ENCODE measurements at places on chromosomes 5 and 9. TPM values are rescaled to one million over a fixed set of nuclear protein-coding genes. Genes with fewer than 3 reads are reported as not detected.

DNA sequence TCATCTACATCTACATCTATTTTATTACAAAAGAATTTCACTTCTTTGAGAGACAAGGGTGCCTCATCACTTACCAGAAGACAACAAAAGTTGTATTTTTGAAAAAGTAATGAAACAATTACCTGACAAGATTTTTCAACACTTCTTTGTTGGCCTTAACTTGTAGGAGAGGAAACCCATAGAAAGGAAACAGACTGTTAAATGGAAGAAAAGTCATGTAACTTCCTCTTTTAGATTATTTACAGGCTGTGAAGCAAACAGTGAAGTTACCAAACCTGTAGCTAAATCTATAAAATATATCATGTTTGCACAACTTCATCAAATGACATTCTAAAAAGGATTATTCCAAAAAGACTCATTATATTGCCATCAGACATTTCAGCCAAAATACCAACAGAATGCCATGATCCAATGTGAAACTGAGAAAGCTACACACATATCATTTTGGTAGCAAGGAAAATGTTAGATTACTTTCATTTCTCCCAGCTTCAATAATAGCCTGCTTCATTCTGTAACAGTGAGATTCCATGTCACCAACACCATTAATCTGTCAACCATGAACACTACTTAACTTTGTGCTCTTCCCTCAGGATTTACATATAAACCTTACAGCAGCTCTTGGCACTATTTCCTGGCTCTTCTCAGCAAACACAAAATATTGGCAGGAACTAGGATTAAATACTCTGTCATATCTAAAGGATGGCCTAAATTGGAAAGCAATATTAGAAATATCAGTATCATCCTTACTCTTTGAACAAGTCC is 122.5 kb downstream of the MCTP1 start:
- no peaks in the 10 kb centered on the region for H3K4me1 ChIP-seq
- no peak overlapping the region for H3K4me3 ChIP-seq
- H3K27me3 ChIP-seq = no peaks in the 10 kb centered on the region

DNA sequence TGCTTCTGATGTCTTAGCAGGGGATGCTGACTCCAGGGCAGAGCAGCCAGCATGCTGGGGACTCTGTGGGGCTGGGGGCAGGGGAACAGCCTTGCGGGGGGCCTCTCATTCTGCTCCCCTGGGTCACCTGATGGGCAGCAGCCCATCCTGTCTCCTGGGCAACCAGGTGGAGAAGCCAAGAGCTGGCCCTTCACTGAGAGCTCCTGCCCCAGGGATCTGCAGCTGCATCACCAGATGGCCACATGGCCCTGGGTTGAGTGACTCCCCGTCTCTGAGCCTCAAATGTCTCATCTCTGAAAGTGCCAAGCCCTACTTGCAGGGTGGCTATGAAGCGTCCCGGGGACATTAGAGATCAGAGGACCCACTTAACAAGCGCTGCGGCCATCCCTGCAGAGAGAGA is 49.1 kb downstream of the LRSAM1 start:
- H3K4me3 ChIP-seq = no peak overlapping the region
- H3K27ac ChIP-seq = no peak overlapping the region
- H3K36me3 ChIP-seq = peaks cover 74% of the 10 kb centered on the region
- peaks cover 26% of the 10 kb centered on the region for H3K4me1 ChIP-seq

GRCh38 chr5:76425928-76426804 is 23.1 kb downstream of the IQGAP2 start:
- no peak overlapping the region for H3K4me3 ChIP-seq
- H3K4me1 ChIP-seq = no peaks in the 10 kb centered on the region
- DNase-seq = no peak

The ACTBL2 gene
- not detected for total RNA-seq

DNA sequence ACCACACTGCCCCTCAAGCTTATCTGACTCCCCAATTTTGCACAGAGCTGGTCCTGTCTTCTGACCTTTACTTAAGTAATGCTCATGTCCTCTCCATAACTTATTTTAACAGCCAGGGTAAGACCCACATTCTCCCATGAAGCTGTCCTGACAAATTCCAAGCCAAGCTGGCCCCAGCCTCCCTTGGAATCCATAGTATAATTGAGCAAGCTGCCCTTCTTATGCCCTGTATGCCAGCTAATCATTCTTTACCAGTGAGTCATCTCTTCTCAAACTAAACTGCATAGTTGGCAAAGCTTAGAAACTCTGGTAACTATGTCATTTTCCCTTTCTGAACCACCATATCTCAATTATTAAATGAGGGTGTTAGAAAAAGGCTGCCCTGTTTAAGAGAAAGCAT is 92.4 kb downstream of the NFIB start:
- peak overlapping the region; percentile 66 for H3K27ac ChIP-seq
- DNase-seq = peak; percentile 51

DNA sequence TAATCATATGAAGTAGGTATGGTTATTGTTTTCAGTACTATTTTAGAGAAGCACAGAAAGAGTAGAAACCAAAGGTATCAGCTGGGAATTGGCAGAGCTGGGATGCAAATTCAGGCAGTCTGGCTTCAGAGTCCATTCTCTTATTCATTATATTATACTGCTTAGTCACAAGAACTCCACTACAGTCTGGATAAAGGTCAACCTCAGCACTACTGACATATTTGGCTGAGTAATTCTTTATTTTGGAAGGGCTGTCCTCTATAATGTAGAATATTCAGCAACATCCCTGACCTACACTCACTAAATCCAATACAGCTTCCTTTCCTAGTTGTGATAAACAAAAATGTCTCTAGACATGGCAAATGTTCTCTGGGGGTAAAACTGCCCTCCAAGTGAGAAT is 37.6 kb downstream of the PTGER4 start:
- no peaks in the 10 kb centered on the region for H3K4me1 ChIP-seq
- DNase-seq = peak; percentile 94
- H3K27ac ChIP-seq = no peak overlapping the region
- no peak overlapping the region for H3K4me3 ChIP-seq

- H3K27ac ChIP-seq = no peak overlapping the region
- no peak for DNase-seq
- H3K4me1 ChIP-seq = peaks cover 22% of the 10 kb centered on the region
- no peaks in the 10 kb centered on the region for H3K27me3 ChIP-seq
These were observed 150.6 kb downstream of the GNA14 start for GRCh38 chr9:77497322-77498198.

The SLC9A3 gene
- 1.4 TPM for total RNA-seq

GRCh38 chr9:36548454-36548853 is 24.2 kb upstream of the MELK start:
- H3K36me3 ChIP-seq = no peaks in the 10 kb centered on the region
- peaks cover 6% of the 10 kb centered on the region for H3K4me1 ChIP-seq
- DNase-seq = no peak
- no peaks in the 10 kb centered on the region for H3K27me3 ChIP-seq
- no peak overlapping the region for H3K4me3 ChIP-seq
- no peak overlapping the region for H3K27ac ChIP-seq

DNA sequence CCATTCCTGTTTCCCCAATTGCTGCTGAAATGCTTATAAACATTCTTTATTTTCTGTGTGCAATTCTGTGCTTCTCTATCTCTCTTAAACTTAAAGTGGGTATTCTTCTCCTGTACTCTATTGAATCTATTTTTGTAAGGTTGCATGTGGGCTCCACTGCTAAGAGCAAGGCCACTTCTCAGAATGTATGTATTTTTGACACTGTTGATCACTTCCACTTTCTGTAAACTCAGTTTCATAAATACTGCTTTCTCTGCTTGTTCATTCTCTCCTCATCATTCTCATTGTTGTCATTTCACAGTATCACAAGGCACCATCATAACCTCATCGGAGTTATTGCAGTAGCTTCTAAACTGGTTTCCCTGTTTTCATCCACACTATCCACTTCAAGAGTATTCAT is 483.0 kb upstream of the CDH18 start:
- no peaks in the 10 kb centered on the region for H3K4me1 ChIP-seq
- no peak for DNase-seq

The FBXW11 gene
- 72.5 TPM for total RNA-seq

- peaks cover 79% of the 10 kb centered on the region for H3K36me3 ChIP-seq
- H3K4me3 ChIP-seq = no peak overlapping the region
- no peak for DNase-seq
- no peak overlapping the region for H3K27ac ChIP-seq
- peaks cover 25% of the 10 kb centered on the region for H3K4me1 ChIP-seq
These were observed 42.6 kb downstream of the LARP1 start for GRCh38 chr5:154797762-154798161.

DNA sequence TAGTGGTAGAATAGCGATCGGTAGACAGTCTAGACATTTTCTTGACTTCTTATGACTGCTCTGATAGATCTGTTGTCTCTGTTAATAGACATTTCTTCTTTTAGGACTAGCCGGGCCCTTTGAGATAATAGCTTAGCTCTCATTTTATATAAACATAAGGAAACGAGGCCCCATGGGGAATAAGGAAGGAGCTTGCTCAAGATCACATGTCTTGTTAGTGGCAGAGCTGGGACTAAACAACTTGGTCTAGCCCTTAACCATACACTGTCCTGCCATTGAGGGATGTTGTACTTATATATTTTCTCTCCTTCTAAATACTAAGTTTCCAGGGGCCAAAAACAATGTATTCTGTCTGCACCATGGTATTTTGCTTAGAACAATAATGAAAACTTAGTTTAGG is 140.0 kb downstream of the GCNT1 start:
- no peak overlapping the region for H3K27ac ChIP-seq
- H3K36me3 ChIP-seq = no peaks in the 10 kb centered on the region
- H3K4me3 ChIP-seq = no peak overlapping the region
- peaks cover 19% of the 10 kb centered on the region for H3K4me1 ChIP-seq
- no peaks in the 10 kb centered on the region for H3K27me3 ChIP-seq

DNA sequence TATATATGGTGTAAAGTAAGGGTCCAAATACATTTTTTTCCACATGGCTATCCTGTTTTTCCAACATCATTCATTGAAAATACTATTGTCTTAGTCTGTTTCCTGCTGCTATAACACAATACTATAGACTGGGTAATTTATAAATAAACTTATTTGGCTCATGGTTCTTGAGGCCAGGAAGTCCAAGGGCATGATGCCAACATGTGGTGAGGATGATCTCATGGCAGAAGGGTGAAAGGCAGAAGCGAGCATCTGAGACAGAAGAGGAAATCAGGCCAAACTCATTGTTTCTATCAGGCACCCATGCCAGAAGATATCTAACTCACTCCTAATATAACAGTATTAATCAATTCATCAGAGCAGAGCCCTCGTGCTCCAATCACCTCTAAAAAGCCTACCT is 42.6 kb downstream of the ANKRD55 start:
- no peak overlapping the region for H3K4me3 ChIP-seq
- H3K36me3 ChIP-seq = no peaks in the 10 kb centered on the region
- no peak overlapping the region for H3K27ac ChIP-seq
- H3K27me3 ChIP-seq = no peaks in the 10 kb centered on the region
- H3K4me1 ChIP-seq = no peaks in the 10 kb centered on the region

The PAEP gene
- not detected for total RNA-seq

- peaks cover 2% of the 10 kb centered on the region for H3K27me3 ChIP-seq
- no peak overlapping the region for H3K4me3 ChIP-seq
- no peaks in the 10 kb centered on the region for H3K36me3 ChIP-seq
These were observed 32.9 kb downstream of the SEMA4D start for GRCh38 chr9:89465001-89465451.

Measured in osteoblast (primary cell).